Fibroblast of mammary gland (primary cell): ENCODE measurements at places on chromosomes 4 and X.

DNA sequence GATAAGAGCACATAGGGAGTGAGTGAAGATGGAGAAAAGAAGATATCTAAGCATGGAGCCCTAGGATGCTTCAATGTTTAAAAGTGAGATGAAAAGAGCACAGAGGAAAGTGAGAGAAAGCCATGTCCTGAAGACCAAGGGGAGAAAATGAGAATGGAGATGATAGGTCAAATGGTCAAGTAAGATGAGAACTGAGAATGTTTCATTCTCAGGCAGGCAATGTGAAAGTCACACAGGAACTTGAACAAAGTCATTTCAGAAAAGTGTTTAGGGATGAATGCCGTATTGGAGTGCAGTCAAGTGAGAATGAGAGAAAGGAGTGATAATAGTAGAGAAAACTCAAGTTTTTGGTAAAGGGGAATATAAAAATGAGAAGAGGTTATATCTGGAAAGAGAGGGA lies 148.7 kb upstream of the PTCHD1 start:
- no peak for DNase-seq

- peak; percentile 70 for DNase-seq
Observed at GRCh38 chrX:77431227-77431626, 16.0 kb upstream of the FGF16 start.

- no peak for DNase-seq
Observed at GRCh38 chr4:12562021-12562420, 922.1 kb downstream of the RAB28 start.

DNA sequence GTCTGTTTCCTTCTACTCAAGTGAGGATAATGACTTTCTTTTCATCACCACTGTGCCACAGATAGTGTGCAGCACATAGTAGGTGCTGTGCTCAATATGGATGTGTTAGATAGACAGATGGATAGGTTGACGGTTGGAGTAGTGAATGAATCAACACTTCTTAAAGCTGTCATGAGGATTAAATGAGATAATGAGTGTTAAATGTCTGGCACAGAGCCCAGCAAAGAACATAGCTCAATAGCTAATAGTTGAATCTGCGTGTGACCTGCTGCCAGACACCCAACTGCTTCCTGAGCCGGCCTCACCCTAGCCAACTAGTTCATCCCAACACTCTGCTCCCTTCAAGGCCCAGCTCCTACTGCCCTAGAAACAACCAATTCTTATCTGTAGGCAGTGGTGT lies 67.7 kb upstream of the PJA1 start:
- DNase-seq: peak; percentile 7

GRCh38 chr4:88108747-88109122 lies 49.7 kb downstream of the ABCG2 start:
- DNase-seq: no peak

DNA sequence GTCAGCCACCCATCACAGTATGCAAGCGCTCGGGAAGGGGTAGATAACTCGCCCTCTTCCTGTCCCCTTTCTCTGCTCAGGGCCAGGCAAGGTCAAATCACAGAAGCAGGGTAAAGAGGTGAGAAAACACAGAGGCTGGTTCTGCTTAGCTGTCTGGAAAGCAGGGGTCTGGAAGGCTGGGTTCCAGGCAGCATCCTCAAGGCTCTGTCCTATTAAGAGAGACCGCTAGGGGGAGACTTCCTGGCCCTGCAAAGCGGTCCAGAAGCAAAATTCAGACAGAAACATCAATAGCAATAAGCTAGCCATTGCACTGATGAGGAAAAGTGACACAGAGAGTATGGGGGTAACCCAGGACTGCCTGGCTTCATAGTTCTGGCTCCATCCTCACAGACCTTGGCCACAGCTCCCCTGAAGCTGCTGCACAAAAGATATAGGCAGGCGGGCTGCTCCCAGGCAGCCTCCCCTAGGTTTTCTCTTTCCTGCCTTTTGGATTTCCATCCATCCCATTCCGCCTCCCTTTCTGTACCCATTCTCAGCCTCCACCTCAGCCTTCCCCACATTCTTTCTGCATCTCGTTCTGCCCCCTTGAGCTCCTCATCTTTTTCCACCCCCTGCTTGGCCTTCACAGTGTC lies 308.5 kb downstream of the EVC2 start:
- DNase-seq: peak; percentile 6

- DNase-seq: no peak
Observed at GRCh38 chr4:162683659-162684370, 482.9 kb downstream of the NAF1 start.
